ENCODE measurements at places on chromosomes 5 and 9.

GRCh38 chr9:77826621-77827020, 178.5 kb upstream of the GNA14 start:
- peak; percentile 5 for DNase-seq

- no peak for DNase-seq
Measured at GRCh38 chr5:73328640-73329039, 119.9 kb downstream of the FOXD1 start.

DNA sequence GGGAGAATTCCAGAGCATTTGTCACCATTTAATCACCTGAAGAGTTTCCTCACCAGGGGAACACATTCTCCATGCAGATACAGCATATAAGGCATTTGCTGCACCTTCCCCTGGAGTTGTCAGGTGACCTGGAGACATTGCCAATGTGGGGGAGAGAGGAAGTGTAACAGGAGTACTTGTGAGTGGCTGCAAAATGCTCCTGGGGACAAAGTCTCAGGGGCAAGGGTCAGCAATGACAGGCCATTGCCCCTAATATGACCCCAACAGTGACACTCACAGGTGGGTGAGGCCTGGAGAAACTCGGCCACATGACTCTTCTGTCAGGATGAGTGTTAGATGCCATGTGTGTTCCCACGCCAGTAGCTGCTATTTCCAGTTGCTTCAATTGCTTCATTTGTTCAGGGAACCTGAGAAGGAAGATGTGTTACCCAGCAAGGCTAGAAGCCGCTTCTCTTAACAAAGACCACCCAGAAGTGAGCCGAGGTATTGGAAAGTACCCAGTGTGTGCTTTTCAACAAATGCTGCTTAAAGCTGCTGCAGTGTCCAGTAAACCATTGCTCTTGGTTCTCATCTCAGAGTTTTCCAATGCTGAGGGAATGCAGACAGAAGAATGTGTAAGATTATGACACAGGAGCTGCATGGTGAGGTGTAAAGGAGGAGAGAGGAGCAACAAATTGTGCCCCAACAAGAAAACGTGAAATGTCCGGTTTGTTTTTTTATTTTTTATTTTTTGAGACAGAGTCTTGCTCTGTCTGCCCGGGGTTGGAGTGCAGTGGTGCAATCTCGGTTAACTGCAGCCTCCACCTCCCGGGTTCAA, 128.2 kb upstream of the SLC44A1 start:
- no peak for DNase-seq

DNA sequence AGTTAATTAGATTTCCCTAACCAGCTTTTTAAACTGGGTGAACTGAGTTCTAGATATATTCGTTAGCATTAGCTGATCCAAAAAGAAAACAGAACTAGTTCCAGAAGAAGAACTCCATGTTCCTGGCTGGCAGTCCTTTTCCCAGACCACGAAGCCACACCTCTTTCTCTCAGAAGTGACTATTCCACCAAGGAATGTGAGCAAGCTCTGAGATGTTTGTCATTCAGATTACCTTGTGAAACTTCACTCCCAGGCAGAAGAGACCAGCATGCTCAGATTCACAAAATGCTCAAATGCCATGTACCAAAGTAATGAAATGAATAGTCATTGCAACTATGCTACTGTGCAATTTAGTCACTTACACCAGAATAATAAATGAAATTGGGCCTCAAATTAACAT, 4.4 kb upstream of the SSBP2 start:
- peak; percentile 88 for DNase-seq

- no peak for DNase-seq
Measured at GRCh38 chr9:73595036-73595545, 443.4 kb downstream of the ANXA1 start.

Data from PC-3 (cell line).